ENCODE measurements at places on chromosomes 6 and 20. TPM values are rescaled to one million over a fixed set of nuclear protein-coding genes. Genes with fewer than 3 reads are reported as not detected.

DNA sequence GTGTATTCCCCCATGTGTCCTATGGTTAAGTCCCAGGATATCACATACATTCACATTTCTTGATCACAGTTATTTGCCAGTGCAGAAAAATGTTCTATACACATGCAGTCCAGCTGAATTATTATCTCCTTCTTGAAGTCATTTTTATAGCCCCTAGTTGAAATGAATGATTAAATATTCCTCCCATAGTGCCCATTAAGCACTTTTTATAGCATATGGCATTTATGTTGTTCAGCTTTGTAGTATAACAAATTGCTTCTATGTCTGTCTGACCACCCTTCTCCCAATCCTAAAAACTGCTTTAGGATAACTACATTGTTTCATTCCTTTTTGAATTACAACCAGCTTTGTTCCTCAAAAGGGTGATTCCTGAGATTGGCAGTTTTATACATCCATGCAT lies 123.5 kb downstream of the ADGRB3 start:
- no peak for DNase-seq
- H3K27ac ChIP-seq: no peak overlapping the region
- no peak overlapping the region for H3K4me3 ChIP-seq

- H3K27me3 ChIP-seq: no peaks in the 10 kb centered on the region
- H3K36me3 ChIP-seq: no peaks in the 10 kb centered on the region
- no peak overlapping the region for H3K4me3 ChIP-seq
- no peak overlapping the region for H3K27ac ChIP-seq
These were observed 105.7 kb downstream of the EDN1 start for GRCh38 chr6:12395898-12396297.

GRCh38 chr6:21539621-21540100 lies 53.9 kb upstream of the SOX4 start:
- H3K4me1 ChIP-seq: no peaks in the 10 kb centered on the region
- no peaks in the 10 kb centered on the region for H3K27me3 ChIP-seq
- no peak overlapping the region for H3K27ac ChIP-seq
- no peak for DNase-seq
- H3K36me3 ChIP-seq: no peaks in the 10 kb centered on the region

DNA sequence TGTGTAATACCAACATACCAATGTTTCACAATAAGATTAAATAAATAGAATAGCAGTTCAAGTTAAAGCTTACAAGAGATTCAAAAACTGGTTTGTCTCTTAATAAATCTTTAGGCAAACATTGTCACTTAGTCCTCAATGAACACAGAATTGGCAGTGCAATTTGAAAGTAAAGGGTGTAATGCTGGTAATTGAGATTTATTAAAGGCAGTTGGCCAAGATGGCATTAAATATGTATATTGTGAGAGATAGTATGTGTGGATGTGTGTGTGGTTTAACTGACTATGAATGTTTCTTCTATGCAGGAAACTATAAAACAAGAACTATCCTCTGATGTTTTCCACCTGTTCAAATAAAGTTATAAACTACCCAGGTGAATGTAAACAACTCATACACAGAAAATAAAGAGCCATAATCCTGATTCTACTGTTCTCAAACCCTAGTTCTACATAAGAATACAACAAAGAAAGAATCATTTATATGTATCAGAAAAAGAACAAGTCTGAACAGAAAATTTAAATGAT lies 267.9 kb upstream of the PTCHD4 start:
- no peak overlapping the region for H3K27ac ChIP-seq
- no peak overlapping the region for H3K4me3 ChIP-seq
- H3K4me1 ChIP-seq: no peaks in the 10 kb centered on the region
- no peak for DNase-seq
- no peaks in the 10 kb centered on the region for H3K27me3 ChIP-seq

DNA sequence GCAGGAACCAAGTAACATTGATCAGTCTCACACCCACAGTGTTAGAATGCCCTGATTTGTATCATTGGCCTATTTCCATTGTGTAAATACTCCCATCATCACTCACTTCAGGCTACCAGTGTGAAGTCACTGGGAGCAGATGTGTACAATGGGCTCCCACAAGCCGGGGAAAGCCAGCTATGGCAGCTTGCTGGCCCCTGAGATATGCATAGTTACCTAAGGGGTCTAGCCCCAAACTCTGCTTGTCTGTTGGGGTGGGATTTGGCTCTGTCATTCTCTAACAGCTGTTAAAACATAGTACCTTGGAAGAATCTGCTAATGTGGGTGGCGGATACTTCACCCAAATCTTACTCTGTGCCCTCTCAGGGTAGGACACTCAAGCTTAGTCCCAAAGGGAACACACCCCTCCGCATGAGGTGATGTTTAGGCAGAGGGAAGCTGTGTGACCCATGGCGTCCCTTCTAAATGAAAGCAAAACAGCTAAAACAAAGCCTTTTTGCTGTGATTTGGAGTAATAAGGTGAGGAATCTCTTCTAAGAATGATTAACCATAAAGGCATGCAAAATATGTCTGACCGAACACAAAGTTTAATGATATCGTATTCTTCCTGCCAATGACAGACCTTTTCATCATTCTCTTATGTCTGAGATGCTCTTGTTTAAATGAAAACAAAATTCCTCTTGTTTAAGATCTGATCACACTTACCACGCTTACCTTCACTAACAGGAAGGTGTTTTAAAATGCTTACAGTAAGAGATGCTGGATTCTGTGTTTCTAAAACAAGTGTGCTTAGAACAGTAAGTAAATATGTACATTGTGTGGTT lies 45.9 kb upstream of the PXDC1 start:
- H3K27ac ChIP-seq: no peak overlapping the region
- H3K4me3 ChIP-seq: no peak overlapping the region
- no peak for DNase-seq
- H3K27me3 ChIP-seq: no peaks in the 10 kb centered on the region

DNA sequence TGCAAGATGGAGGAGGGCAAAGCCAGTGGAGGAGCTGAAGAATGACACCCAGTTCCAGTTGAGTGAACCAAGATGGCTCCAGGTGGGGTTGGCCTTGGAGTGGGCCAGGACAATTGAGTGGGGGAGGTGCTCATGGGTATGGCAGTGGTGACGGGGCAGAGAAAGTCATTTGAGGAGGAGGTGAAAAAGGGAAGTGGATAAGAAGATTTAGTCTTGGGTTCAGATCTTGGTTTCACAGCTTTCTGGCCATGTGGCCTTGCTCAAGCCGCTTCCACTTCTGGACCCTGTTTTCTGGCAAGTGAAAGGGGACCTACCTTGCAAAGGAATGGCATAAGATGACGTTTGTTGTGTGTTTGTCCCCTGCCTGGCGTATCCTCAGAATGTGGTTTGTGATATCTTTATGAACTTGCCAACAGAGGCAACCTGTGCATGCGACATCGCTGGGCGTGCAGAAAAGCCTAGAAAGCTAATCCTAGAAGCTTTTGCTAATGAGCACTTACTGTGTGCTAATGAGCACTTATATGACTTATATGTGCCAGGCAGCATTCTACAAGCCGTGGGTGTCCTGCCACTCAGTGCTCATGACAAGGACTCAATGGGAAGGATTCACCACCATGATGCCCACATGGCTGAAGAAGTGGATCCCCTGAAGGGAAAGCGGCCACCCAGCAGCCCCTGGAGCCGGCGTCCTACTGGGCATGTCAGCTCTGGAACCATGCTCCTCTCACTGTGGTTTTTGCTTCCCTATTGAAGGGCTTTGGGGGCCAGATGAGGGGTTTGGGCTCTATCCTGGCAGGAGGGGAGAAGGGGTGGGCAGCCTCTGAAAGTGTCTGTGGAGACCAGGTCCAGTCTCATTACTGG lies 23.6 kb upstream of the STX16 start:
- no peak overlapping the region for H3K4me3 ChIP-seq
- no peaks in the 10 kb centered on the region for H3K4me1 ChIP-seq
- H3K27ac ChIP-seq: no peak overlapping the region
- DNase-seq: no peak
- H3K36me3 ChIP-seq: no peaks in the 10 kb centered on the region
- H3K27me3 ChIP-seq: no peaks in the 10 kb centered on the region

DNA sequence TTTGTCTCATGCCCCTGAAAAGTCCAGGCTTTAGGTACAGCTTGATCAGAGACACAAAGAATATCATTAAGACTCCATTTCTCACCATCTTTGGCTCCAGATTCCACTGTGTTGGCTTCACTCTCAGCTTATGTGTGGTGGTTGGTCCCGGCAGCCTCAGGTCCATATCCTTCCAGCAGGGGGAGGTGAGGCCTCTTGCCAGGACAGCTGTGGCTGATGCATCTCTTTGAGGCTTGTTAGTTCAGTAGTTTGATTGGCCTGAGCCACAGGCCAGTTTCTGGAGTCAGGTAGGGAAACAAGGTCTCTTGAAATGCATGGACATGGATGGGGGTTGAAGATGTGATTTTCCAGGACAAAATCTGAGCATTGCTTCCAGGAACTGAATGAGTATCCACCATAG lies 62.4 kb downstream of the JAG1 start:
- H3K27ac ChIP-seq: no peak overlapping the region
- no peak overlapping the region for H3K4me3 ChIP-seq
- DNase-seq: no peak
- no peaks in the 10 kb centered on the region for H3K27me3 ChIP-seq

- H3K27ac ChIP-seq: no peak overlapping the region
- H3K4me1 ChIP-seq: no peaks in the 10 kb centered on the region
- H3K36me3 ChIP-seq: no peaks in the 10 kb centered on the region
- H3K4me3 ChIP-seq: no peak overlapping the region
These were observed 83.3 kb upstream of the PDE10A start for GRCh38 chr6:165746331-165746730.

DNA sequence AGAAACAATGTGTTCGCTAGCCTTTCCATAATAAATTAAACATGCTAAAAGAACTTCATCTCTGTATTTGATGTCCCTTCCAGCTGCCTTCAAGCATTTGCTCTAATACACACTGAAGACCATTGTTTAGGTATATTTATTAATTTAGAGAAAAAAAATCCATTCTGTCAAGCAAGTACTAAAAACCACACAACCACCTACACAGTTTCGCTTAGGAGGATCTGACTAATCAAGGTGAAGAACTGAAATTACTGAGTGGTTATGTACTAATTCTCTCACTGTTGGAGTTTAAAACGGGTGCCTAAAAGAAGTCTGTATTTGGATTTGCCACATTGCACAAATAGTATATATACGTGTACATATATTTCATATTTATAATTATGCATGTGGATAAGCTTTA lies 58.9 kb downstream of the GMDS start:
- H3K4me3 ChIP-seq: no peak overlapping the region
- H3K27ac ChIP-seq: no peak overlapping the region
- no peaks in the 10 kb centered on the region for H3K4me1 ChIP-seq
- no peaks in the 10 kb centered on the region for H3K27me3 ChIP-seq
- no peaks in the 10 kb centered on the region for H3K36me3 ChIP-seq

DNA sequence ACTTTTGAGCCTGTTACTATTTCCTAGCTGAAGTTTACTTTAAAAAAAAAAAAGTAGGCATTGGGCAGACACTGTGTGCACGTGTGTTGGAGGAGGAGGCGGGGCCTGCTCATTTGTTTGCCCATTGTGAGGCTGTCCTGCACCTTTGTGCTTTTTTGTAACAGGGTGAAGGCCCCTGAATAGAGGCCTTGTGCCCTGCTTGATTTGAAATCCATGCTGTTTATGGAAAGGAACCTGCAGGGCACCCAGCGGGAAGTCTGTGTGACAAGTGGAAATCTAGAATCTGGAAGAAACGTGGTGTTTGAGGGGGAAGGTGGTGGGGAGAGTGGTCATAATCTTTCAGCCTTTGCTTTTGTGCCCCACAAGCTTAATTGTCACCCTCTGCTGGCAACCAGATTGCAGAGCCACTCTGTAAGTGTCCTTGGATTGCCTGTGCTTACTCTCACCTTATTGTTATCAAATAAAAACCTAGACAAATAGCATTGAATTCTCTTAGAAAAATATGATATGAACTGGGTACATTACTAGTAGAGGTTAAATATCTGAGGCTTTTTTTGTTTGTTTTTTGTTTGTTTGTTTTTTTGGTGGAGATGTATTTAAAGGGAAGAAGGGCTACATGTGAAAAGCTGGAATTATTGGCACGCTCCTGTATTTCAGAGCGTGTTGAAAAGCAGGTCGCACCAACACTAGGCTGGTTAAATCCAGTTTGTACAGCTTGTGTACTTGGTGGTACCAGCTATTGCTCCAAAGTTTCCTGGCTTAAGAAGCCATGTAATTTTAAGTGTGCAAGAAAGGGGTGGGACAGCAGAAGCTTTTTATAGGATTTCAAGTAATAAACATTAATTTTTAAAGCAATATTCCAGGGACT lies 156.3 kb downstream of the ARID1B start:
- no peak overlapping the region for H3K4me3 ChIP-seq
- H3K27ac ChIP-seq: peak overlapping the region; percentile 71
- no peaks in the 10 kb centered on the region for H3K27me3 ChIP-seq
- H3K36me3 ChIP-seq: no peaks in the 10 kb centered on the region
- DNase-seq: peak; percentile 83

- peaks cover 4% of the 10 kb centered on the region for H3K4me1 ChIP-seq
- H3K27ac ChIP-seq: peak overlapping the region; percentile 2
- no peak for DNase-seq
- no peaks in the 10 kb centered on the region for H3K36me3 ChIP-seq
- H3K4me3 ChIP-seq: no peak overlapping the region
These were observed 26.8 kb downstream of the C6orf89 start for GRCh38 chr6:36912586-36912985.

DNA sequence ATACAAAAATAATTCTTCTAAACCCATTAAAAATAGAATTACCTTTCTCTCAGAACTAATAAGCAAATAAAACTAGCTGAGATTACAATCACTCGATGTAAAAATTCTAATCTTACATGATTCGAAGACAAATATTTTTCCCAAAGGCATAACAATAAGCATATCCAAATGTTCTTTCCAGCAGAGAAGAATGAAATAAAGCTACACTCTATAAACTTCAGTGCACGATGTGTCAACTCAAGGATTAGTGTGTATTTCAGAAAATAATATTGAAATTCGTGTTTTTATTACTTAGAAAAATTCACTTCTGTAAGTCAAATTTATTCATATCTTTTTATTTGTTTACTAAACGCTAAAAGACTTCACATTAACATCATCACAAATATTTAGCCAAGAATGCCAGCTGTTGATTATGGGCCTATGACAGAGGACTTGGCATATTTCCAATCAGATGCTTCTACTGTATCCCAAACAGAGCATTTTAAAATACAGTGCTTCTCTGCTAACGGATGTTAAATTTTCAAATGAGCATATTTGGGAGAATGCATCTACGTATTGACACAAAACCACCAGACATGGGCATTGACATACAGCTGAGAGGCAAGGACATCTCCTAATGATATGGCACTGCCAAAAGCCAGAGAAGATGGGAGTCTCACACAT lies 54.7 kb upstream of the PDE7B start:
- H3K27ac ChIP-seq: no peak overlapping the region
- H3K4me1 ChIP-seq: no peaks in the 10 kb centered on the region
- H3K4me3 ChIP-seq: no peak overlapping the region
- H3K36me3 ChIP-seq: no peaks in the 10 kb centered on the region
- no peak for DNase-seq
- H3K27me3 ChIP-seq: no peaks in the 10 kb centered on the region

GRCh38 chr6:137365707-137366437 lies 128.3 kb downstream of the OLIG3 start:
- no peak for DNase-seq
- H3K36me3 ChIP-seq: no peaks in the 10 kb centered on the region
- no peak overlapping the region for H3K27ac ChIP-seq
- no peaks in the 10 kb centered on the region for H3K27me3 ChIP-seq

- no peak overlapping the region for H3K4me3 ChIP-seq
- no peak overlapping the region for H3K27ac ChIP-seq
- no peak for DNase-seq
- no peaks in the 10 kb centered on the region for H3K36me3 ChIP-seq
- peaks cover 3% of the 10 kb centered on the region for H3K4me1 ChIP-seq
- H3K27me3 ChIP-seq: no peaks in the 10 kb centered on the region
These were observed 50.1 kb downstream of the PKIB start for GRCh38 chr6:122660296-122660695.

Gene CDH22
- 0.13 TPM for total RNA-seq

Gene SAMD5
- total RNA-seq: 13.8 TPM

Gene NELFCD
- 47.1 TPM for total RNA-seq

Data from colonic mucosa (tissue), 4 donors.